ENCODE measurements at places on chromosomes 13 and 19. TPM values are rescaled to one million over a fixed set of nuclear protein-coding genes. Genes with fewer than 3 reads are reported as not detected.

The C1QTNF9 gene
- not detected for total RNA-seq

The PTH2 gene
- not detected for total RNA-seq

The ZNF555 gene
- 20.3 TPM for total RNA-seq

The SYCN gene
- not detected for total RNA-seq

The TMEM238 gene
- not detected for total RNA-seq

The LHB gene
- total RNA-seq: not detected

The ZDHHC20 gene
- 159 TPM for total RNA-seq

The SCN1B gene
- total RNA-seq: 1.1 TPM

The ZNF726 gene
- total RNA-seq: 13.3 TPM

The FFAR3 gene
- not detected for total RNA-seq

- DNase-seq: no peak
Observed at GRCh38 chr13:82036602-82037001, 1695.7 kb upstream of the SPRY2 start.

GRCh38 chr19:47697863-47698609, 15.2 kb upstream of the EHD2 start:
- peak; percentile 77 for DNase-seq

GRCh38 chr19:15264061-15264932, 32.0 kb upstream of the EPHX3 start:
- DNase-seq: peak; percentile 63

DNA sequence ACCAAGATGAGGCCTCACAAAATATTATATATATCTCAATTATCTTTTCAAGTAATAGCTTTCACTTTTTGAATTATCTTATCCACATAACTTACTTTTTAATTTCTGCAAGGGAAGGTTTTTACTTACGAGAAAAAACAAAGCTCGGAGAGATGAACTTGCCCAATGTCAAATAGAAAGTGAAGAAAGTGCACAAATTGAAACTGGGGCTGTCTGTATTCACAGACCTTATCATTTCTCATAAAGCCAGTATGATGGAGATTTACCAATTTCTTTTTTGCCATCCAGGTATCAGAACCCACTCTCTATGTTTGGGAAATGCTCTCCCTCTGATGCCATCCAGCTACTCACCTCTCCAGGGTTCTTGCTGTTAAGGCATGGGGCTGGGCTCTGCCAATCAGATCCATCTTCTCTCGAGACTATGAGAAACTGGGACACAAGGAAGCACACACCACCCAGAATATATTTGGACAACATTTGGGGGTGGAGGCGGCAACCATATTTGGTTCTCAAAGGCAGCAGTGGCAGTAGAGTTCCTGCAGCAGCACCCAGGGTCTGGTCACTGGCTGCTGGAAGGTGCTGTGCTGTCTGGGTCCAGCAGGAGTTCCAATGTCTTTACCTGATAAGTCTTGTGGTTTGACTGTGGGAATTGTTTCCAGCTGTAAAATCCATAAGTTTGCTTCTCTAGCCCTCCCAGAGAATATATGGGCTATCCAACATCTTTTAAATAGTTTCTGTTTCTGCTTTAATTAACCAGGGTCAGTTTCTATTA, 45.8 kb upstream of the SCEL start:
- no peak for DNase-seq

DNA sequence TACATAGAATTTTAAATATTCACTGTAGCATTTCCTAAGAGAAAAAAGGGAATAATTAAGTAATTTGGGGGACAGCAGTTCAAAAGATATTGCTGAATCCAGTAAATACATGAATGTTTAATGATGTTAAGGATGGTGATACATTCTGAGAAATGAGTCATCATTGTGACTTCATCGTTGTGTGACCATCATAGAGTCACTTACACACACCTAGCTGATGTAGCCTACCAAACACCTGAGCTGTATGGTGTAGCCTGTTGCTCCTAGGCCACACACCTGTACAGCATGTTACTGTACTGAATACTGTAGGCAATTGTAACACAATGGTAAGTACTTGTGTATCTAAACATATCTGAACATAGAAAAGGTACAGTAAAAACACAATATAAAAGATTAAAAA, 34.8 kb downstream of the ATP7B start:
- no peak for DNase-seq

- DNase-seq: no peak
Observed at GRCh38 chr13:52048516-52048915, 24.0 kb downstream of the UTP14C start.

- DNase-seq: no peak
Observed at GRCh38 chr13:22735011-22735995, 445.5 kb upstream of the SGCG start.

GRCh38 chr19:45455707-45456499, 11.9 kb upstream of the FOSB start:
- no peak for DNase-seq

- DNase-seq: peak; percentile 53
Observed at GRCh38 chr19:15640294-15640903, at the start of gene CYP4F3. Gene CYP4F3 (plus strand): TSS chr19:15640897. CDS start chr19:15641416, 519 bp downstream.

DNA sequence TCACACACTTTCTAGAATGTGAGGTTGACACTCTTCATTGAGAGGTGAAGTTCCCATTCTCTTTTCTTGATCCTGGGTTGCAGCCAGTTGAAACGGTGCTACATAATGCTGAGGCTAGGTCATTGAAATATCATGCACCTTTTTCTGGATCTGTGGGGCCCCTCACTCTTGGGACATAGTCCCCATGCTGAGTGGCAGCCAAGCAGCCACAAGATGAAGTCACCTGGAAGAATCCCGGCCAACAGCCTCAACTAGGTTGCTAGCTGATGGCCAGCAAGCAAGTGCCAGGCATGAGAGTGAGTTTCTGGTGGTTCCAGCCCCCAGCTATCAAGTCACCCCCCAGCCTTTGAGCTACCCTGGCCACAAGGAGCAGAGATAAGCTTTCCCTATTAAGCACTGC, 148.5 kb upstream of the TSHZ3 start:
- DNase-seq: no peak

DNA sequence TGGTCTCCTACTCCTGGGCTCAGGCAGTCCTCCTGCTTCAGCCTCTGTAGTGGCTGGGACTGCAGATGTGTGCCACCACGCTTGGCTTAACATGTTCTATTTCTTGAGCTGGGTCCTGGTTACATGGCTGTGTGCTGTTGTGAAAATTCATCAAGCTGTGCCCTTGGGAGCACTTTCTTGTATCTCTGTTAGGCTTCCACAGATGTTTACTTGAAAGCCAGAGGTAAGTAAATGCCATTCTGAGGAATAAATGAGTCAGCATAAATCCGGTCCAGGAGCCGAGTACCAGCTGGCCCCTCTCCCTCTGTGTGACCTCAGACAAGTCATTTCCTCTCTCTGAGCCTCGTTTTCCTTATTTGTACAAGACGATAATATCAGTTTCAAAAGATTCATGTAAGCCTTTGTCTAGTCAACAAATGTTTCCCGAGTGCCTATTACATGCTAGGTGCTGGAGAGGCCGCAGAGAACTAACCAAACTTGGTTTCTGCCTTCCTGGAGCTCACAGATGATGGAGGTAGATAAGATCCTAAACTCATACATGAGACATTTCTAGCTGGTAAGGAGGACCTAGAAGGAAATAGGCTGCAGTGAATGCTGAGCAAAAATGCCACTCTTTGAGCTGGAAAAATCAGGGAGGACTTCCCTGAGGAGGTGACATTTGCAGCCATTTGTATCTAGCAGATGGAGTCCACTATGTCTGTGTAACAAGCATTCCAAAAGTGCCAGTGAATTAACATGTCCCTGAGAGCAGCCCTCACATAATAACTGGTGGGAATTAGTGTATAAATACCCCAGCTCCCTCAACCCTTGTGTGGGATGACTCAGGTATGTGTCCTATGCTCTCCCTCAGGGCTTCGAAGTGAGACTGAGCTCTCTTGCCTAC, 2.7 kb upstream of the RASAL3 start:
- DNase-seq: no peak

GRCh38 chr19:14383661-14384555, 2.7 kb downstream of the ADGRE5 start:
- no peak for DNase-seq

GRCh38 chr13:80751854-80752253, 410.9 kb upstream of the SPRY2 start:
- no peak for DNase-seq

DNA sequence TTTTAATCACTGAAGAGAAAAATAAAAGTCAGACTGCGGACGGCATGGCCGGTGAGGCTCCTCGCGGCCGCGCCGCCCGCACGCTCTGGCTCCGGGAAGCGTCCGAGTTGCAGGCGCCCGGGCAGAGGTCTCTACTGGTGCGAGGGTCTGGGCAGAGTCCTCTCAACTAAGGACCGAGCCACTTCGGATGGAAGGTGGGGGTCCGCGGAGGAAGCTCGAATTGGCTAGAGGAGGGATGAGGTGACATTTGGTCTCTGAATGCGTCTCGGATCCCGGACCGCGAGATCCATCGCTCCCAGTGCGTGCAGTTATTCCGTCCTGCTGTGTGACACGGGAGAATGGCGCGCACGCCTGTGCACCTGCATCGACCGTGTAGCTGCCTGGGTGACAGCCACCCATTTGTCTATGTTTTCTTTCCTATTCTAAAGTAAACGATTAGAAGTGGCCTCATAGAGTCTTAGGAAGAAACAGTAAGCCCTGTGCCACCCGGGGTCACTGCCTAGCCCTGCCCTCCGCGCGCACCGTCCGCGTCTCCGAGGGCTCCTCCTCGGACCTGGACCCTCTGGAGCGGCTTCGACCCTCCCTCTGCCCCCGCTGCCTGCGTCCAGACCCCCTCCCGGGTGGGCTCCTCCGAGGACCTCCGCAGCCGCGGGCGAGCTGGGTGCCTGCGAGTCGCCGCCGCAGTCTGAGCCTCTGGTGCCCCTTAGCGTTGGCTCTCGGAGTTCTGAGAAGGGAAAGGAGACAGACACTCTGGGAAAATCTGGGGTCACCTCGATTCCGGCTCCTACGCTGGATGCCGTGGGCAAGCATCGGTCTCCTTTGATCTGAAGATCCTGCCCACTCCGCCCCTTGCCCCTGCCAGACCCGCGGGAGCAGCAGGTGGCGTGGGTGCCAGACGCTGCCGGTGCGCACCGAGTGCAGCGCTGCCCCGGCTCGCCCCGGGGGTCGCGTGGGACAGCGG, 347.4 kb downstream of the LIG4 start:
- DNase-seq: peak; percentile 53

- no peak for DNase-seq
Observed at GRCh38 chr13:28983641-28984040, 163.5 kb downstream of the MTUS2 start.

DNA sequence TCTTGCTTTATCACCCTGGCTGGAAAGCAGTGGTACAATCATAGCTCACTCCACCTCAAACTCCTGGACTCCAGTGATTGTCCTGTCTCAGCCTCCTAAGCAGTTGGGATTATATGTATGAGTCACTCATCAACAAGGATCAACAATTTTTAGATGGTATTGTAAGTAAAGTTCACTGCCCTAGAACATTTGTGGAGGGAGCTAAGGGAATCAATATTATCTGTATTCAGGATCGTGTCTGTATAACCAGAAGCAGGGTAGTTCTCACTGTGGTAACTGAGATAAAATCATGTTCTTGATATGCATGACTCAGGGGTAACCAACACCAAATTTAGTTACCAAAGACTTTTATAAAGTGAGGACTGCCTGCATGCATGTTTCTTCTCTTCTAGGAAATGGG, 27.0 kb downstream of the ZMYM5 start:
- no peak for DNase-seq

- no peak for DNase-seq
Observed at GRCh38 chr13:74646091-74646490, 511.9 kb upstream of the KLF12 start.

DNA sequence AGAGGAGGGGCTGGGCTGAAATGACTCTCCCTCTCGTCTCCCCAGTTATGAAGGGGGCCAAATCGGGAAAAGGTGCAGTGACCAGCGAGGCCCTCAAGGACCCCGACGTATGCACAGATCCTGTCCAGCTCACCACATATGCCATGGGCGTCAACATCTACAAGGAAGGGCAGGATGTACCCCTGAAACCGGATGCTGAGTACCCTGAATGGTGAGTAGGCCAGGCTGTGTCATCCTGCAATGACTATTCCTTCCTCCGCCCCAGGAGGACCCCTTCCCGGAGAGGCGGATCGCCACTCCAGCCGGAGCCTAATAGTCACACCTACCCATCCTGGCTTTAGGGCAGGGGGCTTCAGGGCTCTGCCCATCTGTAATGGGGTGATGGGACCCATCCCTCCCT, 2.6 kb downstream of the MRPL54 start:
- DNase-seq: no peak

DNA sequence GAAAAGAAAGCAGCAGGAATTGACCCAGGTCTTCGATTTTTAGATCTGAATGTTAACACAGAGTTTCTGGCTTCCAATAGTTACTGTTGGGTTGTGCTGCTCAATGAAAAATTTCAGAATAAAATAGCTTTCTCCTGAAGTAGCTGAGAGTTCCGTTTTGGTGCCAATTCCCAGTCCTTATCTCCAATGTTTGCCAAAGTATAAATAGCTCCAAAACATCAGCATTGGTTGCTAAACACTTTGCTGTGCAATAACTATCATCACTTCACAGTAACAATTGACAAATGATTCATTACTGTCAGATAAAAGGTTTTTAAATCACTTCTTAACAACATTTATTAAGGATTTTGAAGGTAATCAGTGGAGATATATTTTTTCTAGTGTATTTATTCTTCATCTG, 446.0 kb downstream of the PCDH20 start:
- no peak for DNase-seq

GRCh38 chr13:24224232-24224680, 63.7 kb downstream of the SPATA13 start:
- no peak for DNase-seq

DNA sequence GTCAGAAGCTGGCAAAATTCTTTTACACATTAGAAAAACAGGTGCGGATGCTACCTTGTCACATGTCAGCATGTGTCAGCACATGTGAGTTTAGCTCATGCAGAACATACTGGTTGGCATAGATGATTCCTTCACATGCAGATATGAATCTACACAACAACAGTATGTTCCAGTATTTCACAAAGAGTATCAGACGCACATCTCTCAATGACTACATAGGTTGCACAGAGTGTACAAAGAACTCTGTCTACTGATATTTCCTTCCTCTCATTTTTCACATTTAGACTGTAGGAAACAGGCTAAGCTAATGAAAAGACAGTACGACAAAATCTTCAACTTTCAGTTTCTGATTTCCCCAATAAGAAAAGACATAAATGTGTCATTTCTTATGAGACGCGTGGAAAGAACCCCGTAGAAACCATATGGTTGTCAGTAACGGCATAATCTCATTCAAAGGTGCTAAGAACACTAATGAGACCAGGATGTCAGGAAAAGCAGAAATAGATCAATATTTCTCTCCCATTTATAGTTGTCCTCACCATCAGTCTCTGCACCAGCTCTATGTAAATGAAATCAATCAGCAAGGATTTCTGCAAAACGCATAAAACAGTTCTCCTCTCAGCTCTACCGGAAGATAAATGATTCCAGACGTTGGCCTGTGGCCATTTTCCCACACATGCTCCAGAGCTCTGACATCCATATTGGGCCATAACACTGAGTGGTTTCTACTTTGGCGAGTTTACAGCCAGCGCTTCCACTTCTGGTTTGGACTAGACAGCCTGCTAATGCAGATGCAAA, 81.2 kb downstream of the STARD13 start:
- DNase-seq: no peak

DNA sequence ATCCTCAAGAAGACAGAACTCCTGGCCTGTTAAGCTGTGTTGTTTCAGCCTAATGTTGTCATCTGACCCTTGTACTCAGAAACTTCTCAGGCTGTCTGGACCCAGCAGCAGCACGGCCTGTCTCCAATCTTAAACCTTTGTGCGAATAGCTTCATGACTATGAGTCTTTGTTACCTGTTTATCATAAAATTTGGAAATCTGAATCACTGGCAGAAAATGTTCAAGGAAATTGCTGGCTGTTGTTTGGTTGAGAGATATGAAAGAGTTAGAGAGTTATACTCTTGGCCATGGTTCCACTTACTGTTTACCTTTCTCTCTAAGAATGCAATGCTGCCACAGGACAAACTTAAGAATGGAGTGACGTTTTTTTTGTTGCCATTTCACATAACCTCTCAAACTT, 59.6 kb downstream of the EFNB2 start:
- no peak for DNase-seq

Data from occipital lobe (tissue), 3 donors.